ENCODE measurements at places on chromosomes 12 and 14.

- DNase-seq, result no peak
These were observed 223.3 kb downstream of the RPS29 start for GRCh38 chr14:49362916-49363315.

DNA sequence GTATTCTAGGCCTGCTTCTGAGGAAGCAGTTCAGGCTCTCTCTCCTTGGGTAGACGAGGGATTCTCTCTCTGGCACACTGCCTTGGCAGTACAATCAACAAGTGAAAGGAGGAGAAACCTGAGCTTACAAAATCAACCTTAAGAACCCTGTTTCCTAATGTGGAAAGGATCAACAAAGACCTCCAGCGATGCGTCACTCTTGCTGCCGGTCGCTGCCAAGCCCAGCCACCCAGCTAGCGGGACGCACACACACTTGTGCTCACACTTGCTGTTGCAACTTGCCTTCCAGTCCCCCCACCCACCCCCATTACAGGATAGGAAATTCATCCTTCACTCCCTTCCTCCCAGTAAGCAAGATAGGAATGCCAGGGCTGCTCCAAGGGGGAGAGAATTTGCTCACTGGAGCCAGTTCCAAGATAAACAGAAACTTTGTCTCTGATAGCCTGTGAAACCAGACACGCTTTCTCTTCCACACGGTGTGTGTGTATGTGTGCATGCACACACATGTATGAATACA, 144.3 kb downstream of the BCL11B start:
- peak; percentile 23 for DNase-seq

GRCh38 chr12:56601503-56601902, 28.6 kb downstream of the BAZ2A start:
- no peak for DNase-seq

DNA sequence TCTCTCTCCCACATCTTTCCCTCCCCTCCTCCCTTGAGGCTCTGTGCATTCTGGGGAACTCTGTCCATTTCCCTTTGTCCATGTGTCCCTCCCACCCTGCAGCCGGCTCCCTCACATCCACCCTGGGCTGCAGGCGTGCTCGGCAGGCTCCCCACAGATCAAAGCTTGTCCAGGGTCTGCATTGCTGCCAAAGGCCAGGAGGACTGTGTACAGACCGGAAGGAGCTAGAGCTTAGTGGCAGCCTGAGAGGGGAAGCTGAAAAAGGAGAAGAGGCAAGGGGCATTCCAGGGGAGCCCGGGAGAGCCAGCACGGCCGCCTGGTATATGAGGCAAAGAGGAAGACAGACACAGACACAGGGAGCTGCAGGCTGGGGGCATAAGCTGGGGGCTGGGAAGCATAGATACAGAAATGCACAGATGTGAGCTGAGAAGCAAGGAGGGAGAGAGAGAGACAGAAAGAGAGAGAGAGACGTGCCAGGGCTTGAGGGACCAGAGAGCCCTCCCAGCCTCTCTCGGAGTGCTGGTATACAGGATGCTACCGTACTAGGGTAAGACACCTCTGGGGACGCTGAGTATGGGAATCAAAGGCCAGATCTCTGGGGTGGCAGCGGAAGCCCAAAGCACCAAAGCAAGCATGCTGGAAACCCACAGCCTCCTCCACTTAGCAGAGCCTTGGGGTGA, 3.3 kb downstream of the CD4 start:
- DNase-seq, result peak; percentile 32

GRCh38 chr12:96425321-96425720, 25.1 kb upstream of the CDK17 start:
- no peak for DNase-seq

- no peak for DNase-seq
These were observed 58.1 kb upstream of the PCED1B start for GRCh38 chr12:47021298-47021697.

DNA sequence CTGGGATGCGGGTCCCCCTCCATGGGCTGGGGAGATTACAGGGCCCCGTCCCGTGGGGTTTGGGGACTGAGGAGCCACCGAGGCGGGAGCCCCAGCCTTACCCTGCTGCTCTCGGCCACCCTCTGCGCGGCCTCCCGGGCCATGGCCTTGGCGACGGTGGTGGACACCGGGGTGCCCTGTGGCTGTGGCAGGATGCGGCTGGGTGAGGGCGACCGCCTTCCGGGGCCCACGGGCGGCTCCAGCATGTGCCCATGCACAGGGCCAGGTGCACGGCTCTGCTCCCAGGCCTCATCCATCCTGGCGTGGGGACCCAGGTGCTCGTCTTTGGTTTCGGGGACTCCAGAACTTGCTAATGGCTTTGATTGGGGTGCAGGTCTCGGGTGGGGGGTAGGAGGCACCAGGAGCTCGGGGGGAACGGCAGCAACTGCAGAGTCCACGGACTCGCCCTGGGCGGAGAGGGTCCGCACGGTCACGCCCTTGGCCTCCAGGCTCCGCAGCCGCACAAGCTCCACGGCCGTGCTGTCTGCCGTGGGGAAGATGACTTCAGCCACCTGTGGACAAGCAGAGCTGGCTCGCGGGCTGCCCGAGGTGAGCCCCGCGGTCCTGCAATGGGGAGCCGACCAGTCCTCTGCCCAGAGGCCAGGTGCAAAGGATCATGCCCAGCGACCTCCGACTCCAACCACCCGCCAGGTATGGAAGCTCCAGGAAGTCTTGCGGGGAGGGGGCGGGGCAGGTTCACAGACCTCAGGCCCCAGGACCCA, 99.2 kb downstream of the PIWIL1 start:
- DNase-seq, result no peak

Data from head of caudate nucleus (tissue), 42 donors.